Central memory CD8-positive, alpha-beta T cell (primary cell): ENCODE measurements at places on chromosomes 16 and 17.

DNA sequence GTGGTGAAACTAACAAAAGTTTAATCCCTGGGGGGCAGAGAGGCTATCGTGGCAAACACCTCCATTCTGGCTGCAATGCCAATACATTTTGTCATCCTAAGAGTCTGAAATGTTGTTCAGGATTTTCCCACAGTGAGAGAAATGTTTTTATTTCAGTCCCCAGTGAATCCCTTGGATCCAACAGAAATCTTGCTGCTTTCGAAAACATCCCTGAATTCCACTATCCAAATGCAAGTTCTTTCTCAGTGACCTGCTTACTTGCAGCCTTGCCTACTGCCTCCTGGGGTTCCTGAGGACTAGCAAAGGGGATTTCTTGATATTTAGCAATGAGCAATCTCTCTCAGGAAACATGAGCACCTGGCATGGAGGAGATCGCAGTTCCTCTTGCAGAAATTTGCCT lies 202.1 kb upstream of the IRX3 start:
- peaks cover 10% of the 10 kb centered on the region for H3K27me3 ChIP-seq
- H3K27ac ChIP-seq, result no peak overlapping the region
- no peak overlapping the region for H3K4me3 ChIP-seq

DNA sequence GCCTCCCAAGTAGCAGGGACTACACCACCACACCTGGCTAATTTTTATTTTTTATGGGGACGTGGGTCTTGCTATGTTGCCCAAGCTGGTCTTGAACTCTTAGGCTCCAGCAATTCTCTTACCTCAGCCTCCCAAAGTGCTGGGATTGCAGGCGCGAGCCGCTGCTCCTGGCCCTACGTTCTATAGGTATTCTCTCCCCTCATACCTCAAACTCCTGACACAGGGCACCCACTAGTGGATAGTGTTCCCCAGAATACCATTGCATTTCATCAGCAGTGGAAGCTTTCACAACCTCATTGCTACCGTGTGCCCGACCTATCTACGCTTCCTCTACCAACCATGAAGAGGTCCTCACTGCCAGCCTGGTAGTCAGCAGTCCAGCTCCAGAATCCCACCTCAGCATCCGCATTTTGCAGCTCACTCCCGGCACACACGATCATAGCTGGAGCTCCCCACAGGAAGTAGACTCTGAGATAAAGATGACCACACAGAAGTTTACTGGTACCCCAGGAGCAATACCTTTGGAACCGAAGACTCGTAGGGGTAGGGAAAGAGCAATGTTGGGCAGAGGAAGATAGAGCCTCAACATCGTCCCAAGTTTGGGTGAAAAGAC lies 9.3 kb downstream of the CTRB2 start:
- H3K36me3 ChIP-seq, result no peaks in the 10 kb centered on the region
- peaks cover 45% of the 10 kb centered on the region for H3K27me3 ChIP-seq
- H3K27ac ChIP-seq, result no peak overlapping the region
- peaks cover 10% of the 10 kb centered on the region for H3K4me1 ChIP-seq
- no peak for DNase-seq

DNA sequence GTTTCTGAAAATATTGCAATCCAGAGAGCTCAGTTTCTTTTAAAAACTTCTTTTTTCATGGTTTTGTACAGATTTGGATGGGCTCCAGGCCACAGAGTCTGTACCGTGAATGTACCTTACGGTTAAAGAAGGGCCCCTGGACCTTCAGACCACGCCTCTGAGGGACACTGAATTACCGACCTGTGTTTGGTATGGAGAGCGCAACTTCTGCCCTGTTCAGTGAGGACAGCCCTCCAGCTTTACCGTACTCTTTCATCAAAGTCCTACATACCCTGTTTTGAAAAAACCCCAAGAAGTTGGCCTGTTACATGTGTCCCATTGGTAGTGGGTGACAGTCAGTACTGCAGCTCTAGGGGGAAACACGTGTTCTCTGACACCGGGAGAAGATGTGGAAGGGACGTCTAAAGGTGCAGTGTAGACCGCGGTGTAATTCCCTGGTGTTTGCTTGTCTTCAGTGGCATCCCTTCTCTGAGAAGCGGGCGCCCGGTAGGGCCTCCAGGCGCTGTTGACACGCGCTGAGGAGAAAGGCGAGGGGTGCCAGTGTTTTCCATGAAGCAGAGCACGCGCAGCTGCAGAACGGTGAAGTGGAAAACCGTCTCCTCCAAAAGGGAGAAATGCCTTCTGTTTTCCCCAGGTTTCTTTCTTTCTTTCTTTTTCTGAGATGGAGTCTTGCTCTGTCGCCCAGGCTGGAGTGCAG lies 6.2 kb downstream of the PGS1 start:
- H3K27me3 ChIP-seq, result no peaks in the 10 kb centered on the region
- H3K27ac ChIP-seq, result peak overlapping the region; percentile 64
- H3K4me3 ChIP-seq, result peak overlapping the region; percentile 57
- no peak for DNase-seq
- H3K36me3 ChIP-seq, result peaks cover 20% of the 10 kb centered on the region

- H3K4me1 ChIP-seq, result peaks cover 6% of the 10 kb centered on the region
- DNase-seq, result peak; percentile 35
- H3K4me3 ChIP-seq, result peak overlapping the region; percentile 62
Observed at GRCh38 chr17:48012151-48012520, 25.5 kb downstream of the COPZ2 start.
